ENCODE measurements at places on chromosomes 16 and 17.

GRCh38 chr17:64599827-64600226, 62.3 kb downstream of the SMURF2 start:
- no peak for DNase-seq

DNA sequence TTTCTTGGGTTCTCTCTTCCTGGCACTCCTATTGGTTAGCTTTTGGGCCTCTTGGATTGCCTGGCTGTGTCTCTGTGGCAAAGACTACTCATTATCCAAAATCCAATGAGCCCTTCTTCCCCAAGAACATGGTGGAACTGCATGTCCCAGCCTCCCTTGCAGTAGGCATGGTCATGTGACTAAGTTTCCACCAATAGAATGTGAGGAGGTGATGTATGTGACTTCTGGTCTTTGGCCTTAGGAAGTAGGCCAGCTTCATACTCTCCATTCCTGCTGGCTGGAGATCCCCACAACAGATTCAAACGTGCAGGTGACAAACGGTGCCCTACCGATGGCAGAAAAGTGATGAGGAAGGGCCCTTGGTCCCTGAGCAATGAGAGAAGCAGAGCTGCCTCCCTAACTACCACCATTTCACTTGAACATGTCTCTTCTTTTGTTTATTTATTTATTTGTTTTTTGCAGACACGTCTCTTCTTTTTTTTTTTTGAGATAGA, 17.3 kb upstream of the SPN start:
- DNase-seq = no peak

DNA sequence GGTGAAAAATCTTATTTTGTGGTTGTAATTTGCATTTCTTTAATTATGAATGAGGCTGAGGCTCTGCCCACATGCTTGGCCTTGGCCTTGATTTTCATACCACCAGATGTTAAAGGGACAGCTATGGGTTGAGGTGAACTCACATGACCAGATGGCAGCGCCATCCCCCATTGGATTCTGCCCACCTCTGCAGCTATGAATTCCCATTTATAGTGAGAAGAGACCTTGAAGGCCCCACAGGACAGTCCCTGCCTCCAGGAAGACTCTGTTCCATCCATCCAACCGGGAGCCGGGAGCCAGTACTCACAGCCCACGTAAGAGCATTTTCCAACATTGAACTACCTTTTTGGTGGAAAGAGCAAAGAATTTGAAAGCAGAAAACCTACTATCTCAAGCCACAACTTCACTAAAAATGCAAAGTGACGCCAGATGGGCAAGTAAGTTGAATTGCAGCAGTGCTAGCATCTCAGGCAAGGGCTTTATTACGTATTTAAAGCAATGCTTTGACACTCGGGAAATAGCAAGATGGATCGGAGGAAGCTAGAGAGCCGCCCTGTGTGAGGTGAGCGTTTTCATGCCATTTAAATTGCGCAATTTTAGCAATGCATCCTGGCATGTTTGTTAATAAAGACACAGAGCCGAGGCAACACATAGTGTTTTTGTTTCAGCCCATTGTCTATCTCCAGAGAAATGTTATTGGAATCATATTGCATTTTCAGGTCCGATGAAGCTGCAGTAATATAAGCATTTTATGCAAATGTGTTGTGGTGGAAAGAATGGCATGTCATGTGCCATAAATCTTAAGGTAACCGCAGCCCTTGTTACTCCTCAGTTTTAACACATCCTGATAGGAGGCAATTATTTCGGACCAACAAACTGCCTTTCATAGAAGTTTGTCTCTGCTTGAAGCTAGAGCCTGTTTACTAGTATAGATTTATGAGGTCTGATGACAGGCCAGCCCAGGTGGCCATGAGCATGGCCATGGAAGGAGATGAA, 273.4 kb upstream of the TNRC6C start:
- no peak for DNase-seq

- no peak for DNase-seq
These were observed 55.2 kb upstream of the FOXF1 start for GRCh38 chr16:86455116-86455515.

- DNase-seq = no peak
These were observed 3.6 kb upstream of the ITGA3 start for GRCh38 chr17:50052241-50052796.

DNA sequence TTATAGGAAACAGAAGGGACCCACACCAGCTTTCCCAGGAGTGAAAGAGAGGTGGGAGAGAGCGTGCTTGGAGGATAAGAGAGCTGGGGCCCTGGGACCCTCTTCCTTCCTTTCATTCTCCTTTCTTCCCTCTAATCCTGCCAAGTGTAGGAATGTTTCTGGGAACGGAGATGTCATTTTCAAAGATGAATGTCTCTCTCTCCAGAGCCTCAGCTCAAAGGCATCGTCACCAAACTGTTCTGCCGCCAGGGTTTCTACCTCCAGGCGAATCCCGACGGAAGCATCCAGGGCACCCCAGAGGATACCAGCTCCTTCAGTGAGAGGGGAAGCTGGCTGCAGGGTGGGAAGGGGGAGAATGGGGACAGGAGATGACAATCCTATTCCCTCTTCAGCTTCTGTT, 2.0 kb downstream of the FGF11 start:
- DNase-seq = no peak
